Coronary artery (tissue), 2 donors: ENCODE measurements at places on chromosomes 7 and 10.

GRCh38 chr10:79107736-79108264, 39.0 kb downstream of the ZMIZ1 start:
- DNase-seq: no peak

- no peak for DNase-seq
Measured at GRCh38 chr7:116311816-116312471, 101.6 kb downstream of the TES start.

GRCh38 chr7:155323001-155323638, 25.4 kb downstream of the INSIG1 start:
- DNase-seq: no peak

- no peak for DNase-seq
Measured at GRCh38 chr10:15344876-15345285, 26.2 kb downstream of the FAM171A1 start.

DNA sequence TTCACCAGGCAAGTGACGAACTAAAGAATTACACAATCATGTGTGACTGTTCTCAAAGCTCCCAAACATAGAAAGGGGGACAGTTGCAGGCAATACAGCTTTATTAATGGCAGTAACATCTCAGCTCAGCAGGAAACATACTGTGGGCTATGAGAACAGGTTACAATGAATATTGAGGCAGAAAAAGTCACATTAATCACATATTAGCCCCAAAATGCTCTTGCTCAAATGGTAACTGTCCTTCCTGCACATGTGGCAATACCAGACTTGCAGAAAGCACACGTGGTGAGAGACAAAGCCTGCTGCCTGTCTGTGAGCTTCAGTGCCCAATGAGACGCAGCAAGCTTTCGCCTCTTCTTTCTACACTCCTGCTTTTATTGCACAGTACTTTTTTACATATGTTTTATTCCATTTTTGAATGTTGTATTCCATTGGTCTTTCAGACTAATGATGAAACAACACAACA, 104.9 kb upstream of the ACBD5 start:
- DNase-seq: no peak
